ENCODE measurements at places on chromosomes 7 and 10.
A peak's percentile ranks its signal among the peaks of the same experiment; 100 is the strongest.

DNA sequence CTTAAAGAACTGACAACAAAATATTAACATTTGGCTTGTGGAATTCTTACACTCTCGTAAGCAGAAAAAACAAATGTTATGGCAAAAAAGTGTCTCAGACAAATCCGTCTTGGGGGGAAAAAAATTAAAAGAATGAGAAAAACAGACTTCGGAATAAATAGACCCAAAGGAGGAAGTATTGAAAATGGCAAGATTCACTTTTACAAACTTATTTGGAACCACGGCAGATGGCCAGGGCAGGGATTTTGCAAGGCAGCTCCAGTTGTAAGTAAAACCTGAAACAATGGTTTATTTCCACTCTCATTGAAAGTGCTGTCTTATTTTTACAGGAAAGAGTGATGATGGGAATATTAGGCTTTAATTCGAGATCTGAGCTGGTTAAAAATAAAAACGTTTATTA is 1.5 kb upstream of the ZNF438 start:
- DNase-seq = no peak

GRCh38 chr7:2355705-2356008 is 1.0 kb downstream of the EIF3B start:
- DNase-seq = no peak

DNA sequence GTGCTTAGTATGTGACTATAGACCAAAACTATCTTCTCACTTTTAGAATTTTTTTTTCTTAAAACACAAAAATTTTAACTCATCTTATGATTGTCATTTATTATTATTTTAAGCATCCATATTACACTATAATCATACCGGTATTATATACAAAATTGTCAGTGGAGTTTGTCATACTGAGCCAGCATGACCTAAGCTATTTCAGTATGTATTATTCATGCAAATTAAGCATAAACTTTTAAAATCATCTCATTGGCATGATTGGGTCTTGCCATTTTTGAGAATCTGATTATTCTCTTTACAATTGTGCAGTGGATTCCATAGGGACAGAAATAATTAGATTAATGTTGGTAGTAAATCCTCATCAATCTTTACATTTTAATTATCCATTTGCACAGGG is 46.2 kb upstream of the STMP1 start:
- DNase-seq = no peak

GRCh38 chr10:16913266-16913665 is 96.0 kb upstream of the RSU1 start:
- no peak for DNase-seq

- DNase-seq = peak; percentile 54
These were observed 82.7 kb downstream of the NOC3L start for GRCh38 chr10:94279835-94280709.

DNA sequence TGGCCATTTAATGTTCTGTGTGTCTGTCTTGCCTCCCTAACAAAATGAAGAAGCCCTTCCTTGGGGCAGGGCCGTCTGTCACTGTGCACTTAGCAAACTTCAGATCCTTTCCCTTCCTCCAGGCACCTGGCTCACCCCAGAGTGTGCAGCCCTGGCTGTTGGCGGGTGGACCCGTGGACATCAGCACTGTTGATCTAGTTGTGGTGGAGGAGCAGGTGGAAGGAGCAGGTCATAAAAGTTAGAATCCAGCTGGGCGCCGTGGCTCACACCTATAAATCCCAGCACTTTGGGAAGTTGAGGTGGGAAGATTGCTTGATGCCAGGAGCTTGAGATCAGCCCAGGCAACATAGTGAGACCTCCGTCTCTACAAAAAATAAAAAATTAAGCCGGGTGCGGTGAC is 12.7 kb downstream of the RAB19 start:
- DNase-seq = no peak

DNA sequence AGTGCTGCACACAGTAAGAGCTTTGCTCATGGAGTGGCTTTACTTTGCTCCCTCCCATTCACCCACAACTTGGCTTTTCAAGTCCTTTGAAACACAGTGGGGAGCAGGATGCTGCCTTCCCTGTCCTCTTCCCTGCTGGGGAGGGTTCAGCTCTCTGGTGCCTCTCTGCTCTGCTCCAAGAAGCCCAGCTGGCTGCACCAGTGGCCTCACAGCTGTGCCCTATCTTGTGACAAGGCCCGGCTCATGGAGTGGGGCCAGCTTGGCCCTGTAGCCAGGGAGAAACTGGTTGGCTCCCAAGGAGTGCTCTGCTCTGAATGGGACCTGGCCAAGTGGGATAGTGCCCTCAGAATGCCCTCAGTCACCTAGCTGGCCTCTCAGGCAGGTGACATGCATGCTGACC is 212.3 kb upstream of the ZMIZ1 start:
- DNase-seq = no peak

DNA sequence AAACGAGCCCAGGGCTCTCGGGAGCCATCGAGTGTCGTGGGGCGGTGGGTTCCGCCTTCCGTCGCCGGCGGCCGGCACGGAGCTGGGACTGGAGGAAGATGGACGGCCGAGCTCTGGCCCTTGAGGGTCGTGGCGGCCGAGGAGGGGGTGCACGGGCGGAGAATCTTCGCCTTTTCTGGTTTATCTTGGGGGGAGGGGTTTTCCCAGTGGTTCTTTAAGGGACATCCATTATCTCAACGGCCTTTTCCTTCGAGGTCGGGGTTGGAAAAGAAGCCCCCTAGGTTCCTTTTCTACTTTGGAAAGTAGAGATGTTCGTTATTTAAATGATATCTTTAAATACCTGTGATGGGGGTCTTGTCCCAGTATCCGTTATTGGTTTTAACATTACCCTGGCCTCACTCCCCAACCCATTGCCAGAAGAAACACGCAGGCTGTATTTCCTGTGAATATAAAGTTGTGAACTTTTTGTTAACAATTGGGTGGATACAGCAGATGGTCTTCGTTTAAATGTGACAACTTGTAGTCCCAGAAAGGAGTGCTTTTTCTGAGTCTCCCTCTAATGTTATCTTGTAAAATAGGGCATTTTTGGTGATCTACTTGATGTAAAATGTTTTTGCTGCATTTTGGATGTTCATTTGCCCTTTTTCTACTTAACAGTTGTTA is 765 bp downstream of the CCAR1 start:
- peak; percentile 18 for DNase-seq

DNA sequence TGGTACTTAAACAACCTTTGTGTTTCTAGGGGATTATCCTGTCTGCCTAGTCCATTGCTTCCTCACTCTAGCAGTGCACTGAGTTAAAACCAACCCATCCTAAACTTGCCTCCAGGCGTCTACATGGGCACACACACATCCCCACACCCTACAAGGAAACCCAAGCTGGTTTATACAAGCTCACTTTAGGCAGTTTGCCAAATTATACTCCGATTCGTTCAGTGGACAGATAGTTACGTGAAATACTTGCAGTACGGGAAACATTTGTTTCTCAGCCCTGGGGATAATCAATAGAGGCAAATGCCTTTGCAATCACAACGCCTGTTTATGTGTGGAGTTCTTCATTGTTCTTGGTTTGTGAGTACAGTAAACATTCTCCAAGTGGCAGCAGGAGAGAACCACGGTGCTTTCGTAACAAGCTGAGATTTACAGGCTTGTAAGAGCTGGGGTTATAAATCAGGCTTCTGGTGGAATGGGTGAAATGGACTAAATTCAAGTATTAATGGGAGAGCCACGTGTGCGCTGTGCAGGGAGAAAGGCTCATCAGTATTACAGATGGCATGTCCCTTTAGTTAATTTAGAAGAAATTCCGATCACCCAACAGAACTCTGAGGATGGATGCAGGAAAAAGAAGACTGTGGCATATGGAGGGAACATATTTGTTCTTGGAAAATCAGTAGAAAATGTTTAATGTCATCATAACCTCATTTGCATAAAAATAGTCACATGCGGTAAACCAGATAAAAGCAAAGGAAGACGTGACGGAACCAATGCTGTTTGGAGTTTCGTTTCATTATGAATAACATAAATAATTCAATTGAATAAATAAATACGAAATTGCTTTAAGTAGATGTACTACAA is 217.1 kb downstream of the GALNT17 start:
- no peak for DNase-seq

DNA sequence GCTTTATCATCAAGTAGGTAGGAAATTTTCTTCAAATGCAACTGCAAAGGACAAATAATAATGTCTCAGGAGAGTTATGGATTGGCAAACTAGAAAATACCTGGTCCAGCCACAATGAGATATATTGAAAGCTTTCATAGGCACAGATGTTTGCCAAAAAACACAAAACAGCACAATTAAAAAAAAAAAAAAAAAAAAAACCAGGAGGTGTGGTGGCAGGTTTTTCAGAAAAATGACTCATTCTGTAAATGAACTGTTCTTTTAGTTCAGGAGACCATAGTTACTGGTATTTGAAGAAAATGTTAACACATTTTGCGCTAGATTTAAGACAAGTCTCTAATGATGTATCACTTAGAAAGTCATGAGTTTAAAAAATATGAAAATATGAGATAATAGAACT is 55.0 kb upstream of the JCAD start:
- no peak for DNase-seq

GRCh38 chr7:122887198-122887597 is 938 bp upstream of the CADPS2 start:
- DNase-seq = no peak

- DNase-seq = no peak
These were observed 35.8 kb downstream of the PALS2 start for GRCh38 chr7:24609059-24609458.

DNA sequence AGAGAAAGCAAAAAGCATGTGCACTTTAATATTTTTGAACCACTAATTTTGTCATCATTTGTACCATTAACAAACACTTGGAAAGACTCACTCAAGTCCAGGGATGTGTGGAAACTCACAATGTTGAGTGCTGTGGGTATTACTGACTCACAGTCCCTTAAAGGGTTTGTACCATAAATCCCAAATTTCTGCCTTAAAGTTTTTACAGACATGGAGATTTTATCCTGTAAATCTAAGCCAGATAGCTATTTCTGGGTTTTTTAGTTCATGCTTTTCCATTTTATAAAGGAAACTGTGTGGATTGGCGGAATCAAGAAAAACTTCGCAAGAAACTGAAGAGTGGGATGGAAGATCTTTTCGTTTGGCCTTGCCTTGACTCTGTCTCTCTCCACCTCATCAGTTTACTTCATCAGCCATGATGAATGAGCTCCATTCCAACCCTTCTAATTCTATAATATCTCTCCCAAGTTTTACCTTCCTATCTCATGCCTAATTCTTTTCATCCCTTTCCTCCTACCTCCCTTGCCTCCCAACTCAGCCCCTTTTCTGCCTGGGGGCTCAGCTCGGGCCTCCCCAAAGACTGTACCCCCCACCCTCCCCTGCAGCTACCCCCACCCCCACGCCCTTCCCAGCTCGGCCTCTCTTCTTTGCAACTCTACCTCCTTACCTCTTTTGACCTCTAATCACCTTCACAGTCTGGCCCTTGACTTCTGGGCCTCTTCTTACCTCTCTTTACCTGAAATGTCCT is 218.5 kb upstream of the MKLN1 start:
- DNase-seq = no peak

- no peak for DNase-seq
These were observed 43.9 kb downstream of the APBB1IP start for GRCh38 chr10:26481914-26482550.

GRCh38 chr10:62317257-62317656 is 48.6 kb upstream of the RTKN2 start:
- DNase-seq = no peak

DNA sequence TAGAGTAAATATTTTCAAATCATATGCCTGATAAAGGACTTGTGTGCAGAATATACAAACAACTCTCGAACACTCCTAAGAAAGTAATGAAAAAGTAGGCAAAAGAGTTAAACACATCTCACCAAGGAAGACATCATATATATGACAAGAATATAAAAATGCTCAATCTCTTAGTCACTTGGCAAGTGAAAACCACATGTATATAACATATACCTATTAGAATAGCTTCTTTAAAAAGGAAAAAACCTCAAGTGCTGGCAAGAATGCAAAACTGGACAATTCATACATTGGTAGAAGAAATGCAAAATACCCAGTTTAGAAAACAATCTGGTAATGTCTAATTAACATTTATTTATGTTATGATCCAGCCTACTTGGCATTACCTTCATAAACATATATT is 146.6 kb upstream of the DGKB start:
- DNase-seq = no peak

DNA sequence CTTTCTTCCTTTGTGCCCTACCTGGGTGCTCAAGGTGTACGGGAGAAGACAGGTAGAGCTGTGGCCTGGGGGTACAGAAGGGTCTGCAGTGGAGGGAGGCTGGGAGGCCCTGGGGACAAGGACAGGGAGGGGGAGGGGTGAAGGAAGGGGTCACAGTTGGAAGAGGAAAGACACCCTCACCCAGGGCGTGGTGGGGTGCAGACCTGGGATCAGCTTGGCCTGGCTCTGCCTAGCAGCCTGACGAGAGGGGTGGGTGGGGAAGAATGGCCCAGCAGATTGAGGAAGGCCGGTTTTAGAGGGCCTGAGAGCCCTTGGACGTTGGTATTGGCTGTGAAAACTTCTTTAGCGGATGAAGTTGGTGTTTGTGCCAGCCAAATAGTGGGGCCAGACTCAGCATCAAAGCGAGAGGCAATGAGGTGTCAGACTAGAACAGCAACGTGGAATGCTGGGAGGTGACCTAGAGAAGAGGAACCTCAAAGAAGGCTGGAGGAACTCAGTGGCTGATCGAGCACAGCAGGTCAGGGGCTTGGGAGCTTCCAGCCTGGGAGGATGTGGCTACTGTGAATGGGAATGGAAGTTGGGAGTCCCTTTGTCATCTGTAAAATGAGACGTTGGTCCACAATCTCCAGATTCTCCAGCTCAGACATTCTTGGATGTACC is 18.1 kb upstream of the TRIM8 start:
- DNase-seq = no peak

DNA sequence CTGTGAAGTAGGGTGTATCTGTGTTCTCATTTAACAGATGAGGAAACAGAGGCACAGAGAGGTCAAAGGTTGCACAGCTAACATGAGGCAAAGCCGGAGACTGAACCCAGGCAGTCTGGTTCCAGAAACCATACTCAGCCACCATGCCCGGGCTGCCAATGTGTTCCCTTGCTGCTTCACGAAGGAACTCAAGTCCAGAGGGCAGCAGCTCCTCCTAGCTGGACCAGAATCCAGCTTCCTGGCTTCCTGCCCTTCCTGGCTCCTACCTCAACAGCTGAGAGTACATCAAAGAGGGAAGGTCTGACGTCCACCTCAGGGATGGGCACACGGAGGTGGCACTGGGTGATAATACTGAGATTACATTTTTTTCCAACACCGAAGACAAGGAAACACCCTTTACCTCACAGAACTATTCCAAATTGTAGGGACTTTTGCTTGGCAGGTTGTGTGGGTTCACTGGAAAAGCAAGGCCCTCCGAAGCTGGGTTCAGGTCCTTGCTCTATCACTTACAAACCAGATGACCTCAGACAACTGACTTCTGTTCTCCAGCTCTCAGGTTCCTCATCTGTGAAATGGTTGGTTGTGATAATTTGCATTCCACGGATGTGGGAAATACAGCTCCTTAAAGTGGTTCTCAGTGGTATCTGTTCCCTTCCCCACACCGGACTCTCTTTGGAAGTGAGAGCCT is 154.1 kb upstream of the ZMIZ1 start:
- DNase-seq = no peak

- no peak for DNase-seq
These were observed 97.1 kb upstream of the DOCK1 start for GRCh38 chr10:126808103-126808502.

GRCh38 chr10:14366760-14367159 is 36.0 kb upstream of the FRMD4A start:
- DNase-seq = no peak

GRCh38 chr10:66822801-66823200 is 103.0 kb upstream of the LRRTM3 start:
- no peak for DNase-seq

- no peak for DNase-seq
These were observed 163.6 kb downstream of the KCND2 start for GRCh38 chr7:120436487-120437060.
